NCI-H1694 (cell line): ENCODE measurements at places on chromosomes 16 and 17.

DNA sequence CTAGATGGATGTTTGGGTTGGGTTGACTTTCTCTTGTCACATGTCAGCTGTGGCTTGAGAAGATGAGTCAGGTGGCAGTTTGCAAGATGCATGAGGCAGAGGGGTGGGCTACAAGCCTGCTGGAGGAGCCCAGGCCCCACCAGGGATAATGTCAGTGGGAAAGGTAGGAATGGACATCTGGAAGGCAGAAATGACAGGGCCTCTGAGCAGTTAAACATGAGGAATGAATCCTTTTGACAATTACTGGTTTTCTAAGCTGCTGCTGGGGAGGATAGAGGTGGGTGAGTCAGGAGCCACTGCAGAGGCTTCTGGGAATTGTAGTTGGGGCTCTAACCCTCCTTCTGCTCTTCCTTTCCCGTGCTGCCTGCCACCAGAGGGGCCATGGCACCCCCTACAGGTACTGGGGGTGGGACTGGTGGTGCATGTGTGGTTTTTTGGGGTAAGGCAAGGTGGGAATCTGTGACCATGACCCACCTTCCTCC is 15.7 kb downstream of the SLC52A1 start:
- DNase-seq: no peak

GRCh38 chr16:89319886-89320781 is 102.6 kb downstream of the ZNF778 start:
- no peak for DNase-seq

- no peak for DNase-seq
These were observed 69.5 kb upstream of the PIRT start for GRCh38 chr17:10907370-10907769.

GRCh38 chr16:79902351-79902750 is 301.8 kb upstream of the MAF start:
- no peak for DNase-seq

DNA sequence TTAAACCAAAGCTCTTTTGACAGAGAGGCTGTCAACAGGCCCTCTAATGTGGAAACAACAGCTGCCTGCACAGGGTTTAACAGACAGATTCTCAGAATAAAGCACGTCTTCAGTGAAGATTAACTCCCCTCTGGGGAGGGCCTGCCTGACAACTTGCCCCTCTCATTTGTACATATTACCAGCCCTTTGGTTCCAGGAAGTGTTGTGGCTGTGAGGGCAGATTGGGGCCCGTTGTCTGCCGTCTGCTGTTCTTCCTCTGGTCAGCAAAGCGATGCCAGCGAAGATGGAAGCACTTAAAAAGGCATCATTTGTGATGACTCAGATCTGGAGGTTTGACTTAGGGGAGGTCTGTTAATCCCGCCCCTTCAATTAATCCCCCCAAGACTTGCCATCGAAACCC is 177.0 kb upstream of the IRX6 start:
- DNase-seq: no peak

GRCh38 chr16:62585041-62585545 is 548.9 kb upstream of the CDH8 start:
- no peak for DNase-seq

DNA sequence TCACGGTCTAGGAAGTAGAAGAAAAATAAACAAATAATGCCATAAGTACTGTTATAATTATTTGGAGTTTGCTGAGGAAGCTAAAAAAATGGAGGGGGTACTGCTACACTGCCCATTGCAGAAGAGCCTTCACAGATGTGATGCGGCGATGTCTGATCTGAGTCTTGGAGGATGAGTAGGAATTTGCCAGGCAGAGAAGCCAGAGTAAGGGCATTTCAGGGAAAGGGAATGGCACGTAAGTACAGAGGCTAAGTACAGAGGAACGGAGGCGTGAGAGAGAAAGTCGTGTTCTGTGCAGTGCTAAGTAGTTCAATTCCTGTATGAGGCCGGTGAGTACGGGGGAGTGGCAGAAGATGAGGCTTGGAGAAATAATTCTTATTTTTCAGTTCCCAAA is 741 bp upstream of the GRB2 start:
- no peak for DNase-seq
